ENCODE measurements at places on chromosomes 6 and 20.
A peak's percentile ranks its signal among the peaks of the same experiment; 100 is the strongest.

DNA sequence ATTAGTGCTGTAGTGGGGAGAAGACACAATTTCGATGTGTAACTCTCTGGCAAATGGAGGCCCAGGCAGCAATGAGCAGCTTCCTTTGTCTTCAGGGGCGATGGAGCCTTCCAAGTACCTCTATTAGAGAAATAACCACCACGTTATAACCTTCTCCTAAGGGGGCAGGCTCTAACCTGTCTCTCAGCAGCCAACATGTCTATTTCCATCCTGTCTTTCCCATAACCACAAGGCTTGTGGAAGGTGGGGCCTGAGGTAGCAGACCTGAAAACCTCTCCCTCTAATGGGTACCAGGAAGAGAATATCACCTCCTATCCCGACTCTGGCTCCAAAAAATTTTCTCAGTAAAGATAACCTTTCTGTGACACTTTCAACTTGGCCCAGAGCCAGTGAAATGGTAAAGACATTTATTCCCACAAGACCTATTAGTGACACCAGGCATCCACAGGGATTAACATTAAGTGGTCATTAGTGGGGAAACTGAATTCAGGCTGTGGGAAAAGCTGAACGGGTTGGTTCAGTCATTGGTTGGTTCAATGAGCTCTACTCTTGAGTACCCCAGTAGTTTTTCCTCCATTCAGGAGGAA lies 4.0 kb downstream of the PEX6 start:
- DNase-seq: no peak

DNA sequence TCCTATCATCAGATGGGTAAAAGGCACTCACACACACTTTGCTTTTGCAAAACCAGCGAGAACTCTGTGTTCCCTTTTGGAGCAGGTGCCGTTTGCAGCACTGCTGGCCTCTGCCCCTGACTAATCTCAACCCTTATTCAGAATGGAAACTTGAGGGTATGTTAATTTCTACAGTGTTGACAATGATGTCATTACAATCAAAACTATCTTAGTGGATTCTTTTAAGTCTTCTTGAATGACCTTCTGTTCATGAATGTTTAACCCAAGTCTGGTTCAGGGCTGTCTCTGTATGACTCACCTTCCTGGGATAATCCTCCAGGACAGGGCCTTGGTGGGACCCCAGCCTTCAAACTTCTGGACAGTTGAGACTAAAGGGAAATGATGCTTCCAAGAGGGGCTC lies 197.9 kb downstream of the CDH4 start:
- DNase-seq: no peak

- DNase-seq: no peak
Measured at GRCh38 chr6:65531533-65531932, 175.5 kb downstream of the EYS start.

DNA sequence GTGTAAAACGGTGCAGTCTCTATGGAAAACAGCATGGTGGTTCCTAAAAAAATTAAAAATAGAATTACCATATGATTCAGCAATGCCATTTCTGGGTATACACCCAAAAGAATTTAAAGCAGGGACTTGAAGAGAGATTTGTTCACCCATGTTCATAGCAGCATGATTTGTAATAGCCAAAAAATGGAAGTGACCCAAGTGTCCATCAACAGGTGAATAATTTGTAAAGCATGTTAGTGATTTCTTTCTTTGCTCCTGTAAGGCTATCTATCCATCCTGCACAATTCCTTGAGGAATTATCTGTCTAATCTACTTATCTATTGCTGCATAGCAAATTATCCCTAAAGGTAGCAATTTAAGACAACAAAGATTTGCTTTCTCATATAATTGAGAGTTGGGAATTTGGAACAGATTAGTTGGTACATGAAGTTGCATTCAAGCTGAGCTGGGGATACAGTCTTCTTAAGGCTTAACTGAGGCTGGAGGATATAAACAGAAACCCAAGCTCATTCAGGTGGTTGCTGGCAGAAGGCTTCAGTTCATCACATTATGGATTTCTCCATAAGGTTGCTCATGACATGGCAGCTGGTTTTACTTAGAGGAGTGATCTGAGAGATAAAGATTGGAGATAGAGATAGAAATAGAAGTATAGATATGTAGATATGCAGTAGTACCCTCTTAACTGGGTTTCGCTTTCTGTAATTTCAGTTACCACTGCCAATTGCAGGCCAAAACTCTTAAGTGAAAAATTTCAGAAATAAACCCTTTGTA lies 62.0 kb downstream of the IL22RA2 start:
- no peak for DNase-seq

- DNase-seq: no peak
Measured at GRCh38 chr6:14260839-14261238, 143.3 kb downstream of the CD83 start.

DNA sequence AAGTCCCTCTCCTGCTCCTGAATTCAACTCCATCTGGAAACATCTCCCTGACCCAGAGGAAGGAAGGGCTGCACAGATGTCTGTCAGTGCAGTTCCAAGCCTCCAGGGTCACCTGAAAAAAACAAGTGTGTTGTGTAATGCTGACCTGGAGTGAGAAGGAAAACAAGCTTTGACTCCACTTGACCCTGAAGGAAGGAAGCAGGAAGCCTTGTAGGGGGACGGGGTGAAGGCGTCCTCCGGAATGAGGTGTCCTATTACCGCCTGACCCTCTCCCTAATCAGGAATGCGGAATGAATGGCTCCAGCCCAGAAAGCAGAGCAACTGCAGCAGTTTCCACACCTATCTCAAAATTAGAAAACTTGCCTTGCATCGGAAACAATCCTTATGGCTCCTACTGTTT lies 13.9 kb upstream of the ADGRF5 start:
- no peak for DNase-seq

DNA sequence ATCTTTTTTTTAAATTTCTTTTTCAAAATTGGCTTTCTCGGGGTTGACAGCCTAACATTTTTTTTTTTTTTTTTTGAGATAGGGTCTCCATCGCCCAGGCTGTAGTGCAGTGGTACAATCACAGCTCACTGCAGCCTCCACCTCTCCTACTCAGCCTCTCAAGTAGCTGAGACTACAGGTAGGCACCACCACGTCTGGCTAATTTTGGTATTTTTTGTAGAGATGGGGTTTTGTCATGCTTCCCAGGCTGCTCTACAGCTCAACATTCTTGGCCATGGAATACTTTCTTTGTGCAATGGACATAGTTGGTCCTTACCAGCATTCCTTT lies 6.4 kb upstream of the CTNNBL1 start:
- DNase-seq: no peak

- DNase-seq: no peak
Measured at GRCh38 chr6:113187661-113188060, 669.5 kb upstream of the MARCKS start.

DNA sequence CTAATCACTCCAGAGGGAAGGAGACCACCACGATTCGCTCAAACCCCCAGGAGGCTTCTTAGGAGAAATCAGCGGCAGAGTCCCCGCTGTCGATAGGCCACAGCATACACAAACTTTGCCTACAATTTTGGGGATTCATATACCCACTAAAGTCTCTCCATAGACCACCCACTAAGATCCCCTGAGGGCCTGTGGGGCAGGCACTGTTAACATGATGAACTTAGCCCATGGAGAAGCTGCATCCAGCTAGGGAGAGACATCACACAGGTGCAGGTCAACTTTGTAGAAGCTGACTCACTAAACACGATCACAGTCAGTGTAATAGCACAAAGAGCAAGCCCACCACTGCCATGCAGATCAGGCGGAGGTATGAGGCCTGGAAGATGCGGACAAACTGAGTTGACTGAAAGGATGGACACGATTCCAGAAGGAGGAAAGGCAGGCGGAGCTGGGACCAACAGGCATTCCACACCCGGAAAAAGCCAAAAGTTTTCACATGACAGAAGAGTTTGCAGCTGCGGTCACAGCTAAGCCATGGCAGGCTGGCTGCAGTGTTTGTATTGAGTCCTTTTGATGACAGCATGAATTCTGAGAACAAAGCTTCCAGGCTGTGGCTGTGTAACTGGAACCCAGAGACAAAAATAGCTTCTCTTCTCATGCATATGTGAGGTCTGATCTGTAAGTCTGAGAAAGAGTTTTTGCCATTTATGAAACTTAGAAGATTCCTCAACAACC lies 75.7 kb upstream of the QKI start:
- DNase-seq: no peak

- DNase-seq: no peak
Measured at GRCh38 chr6:35370785-35371493, 28.6 kb downstream of the PPARD start.

DNA sequence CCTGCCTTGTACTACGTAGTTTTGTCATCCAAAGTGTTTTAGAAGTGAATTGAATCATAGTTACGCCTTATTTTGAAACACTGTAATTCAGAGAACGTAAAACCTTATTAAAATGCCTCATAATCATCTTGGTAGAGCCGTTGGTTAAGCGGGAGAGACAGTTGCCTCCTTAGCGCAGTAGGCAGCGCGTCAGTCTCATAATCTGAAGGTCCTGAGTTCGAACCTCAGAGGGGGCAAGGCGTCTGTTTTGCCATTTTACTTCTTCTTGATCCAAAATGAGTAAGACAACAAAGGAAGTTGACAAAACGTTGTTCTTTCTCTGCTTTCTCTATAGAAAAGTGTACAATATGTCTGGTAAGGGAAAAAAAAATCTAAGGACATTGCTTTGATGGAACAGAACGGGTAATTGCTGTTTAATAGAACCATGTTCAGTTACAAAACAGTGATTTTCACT lies 20.7 kb upstream of the TRIM27 start:
- DNase-seq: peak; percentile 82

- no peak for DNase-seq
Measured at GRCh38 chr6:138386897-138387296, 9.2 kb downstream of the SMIM28 start.

DNA sequence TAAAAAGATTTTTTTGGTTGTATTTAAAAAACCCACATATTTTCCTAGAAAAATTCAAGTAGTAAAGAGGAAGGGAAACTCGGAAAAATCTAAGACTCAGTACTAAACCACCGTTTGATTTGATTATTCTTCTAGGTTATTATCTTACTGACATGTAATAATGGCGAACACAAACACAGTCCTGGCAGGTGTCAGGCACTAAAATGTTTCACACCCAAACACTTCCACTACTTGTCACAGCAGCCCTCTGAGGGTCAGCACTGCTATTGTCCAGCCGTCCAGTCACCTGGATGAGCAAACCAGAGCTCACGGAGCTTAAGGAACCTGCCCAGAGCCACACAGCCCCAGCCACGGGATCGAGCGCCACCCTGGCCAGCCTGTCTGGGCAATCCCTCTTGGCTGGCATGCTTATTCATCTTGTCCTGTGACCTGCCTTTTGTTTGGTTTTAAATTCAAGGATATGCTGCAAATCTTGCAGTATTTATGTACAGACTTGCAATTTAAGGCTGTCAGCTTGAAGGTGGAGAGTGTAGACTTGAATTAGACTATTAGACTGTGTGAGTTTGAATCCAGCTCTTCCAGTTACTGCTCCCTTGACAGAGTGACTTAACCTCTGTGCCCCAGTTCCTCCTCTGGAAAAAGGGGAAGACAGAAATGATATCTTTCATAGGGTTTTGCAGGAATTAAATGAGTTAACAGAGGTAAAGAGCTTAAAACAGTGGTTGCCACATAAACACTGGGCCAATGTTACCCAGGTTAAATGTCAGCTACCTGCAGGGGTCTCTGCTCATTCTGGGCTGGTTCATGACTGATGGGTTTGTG lies 82.2 kb downstream of the CDYL start:
- DNase-seq: no peak

GRCh38 chr20:56273491-56273890 lies 25.0 kb downstream of the MC3R start:
- DNase-seq: no peak

GRCh38 chr20:63056236-63057170 lies 49.7 kb upstream of the BHLHE23 start:
- peak; percentile 32 for DNase-seq

- DNase-seq: no peak
Measured at GRCh38 chr6:33726696-33727095, 15.2 kb upstream of the UQCC2 start.
